GM23248 (cell line): ENCODE measurements at places on chromosomes 7 and 10.
A peak's percentile ranks its signal among the peaks of the same experiment; 100 is the strongest.

- no peak for DNase-seq
Measured at GRCh38 chr10:22615819-22616499, 98.4 kb downstream of the PIP4K2A start.

GRCh38 chr7:98653601-98654310 lies 36.7 kb downstream of the NPTX2 start:
- no peak for DNase-seq

DNA sequence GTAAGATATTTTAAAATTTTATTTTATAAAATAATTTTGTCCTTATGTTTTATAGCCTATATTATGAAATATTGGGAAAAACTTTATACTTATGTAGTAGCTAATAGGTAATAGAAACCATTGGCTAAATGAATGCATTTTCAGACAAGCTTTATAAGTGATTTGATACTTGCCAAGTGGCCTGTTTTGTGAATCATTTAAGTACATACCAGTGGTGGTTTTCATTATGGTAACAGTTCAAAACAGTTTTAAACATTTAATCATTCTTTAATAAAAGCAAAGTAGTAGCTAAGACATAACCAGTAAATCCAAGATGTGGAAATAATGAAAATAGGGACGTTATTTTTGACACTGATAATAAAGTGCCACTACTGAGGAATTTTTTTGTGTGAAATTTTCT lies 182.2 kb downstream of the PHF14 start:
- DNase-seq = peak; percentile 62

- DNase-seq = no peak
Measured at GRCh38 chr7:108920490-108920889, 350.8 kb downstream of the DNAJB9 start.

DNA sequence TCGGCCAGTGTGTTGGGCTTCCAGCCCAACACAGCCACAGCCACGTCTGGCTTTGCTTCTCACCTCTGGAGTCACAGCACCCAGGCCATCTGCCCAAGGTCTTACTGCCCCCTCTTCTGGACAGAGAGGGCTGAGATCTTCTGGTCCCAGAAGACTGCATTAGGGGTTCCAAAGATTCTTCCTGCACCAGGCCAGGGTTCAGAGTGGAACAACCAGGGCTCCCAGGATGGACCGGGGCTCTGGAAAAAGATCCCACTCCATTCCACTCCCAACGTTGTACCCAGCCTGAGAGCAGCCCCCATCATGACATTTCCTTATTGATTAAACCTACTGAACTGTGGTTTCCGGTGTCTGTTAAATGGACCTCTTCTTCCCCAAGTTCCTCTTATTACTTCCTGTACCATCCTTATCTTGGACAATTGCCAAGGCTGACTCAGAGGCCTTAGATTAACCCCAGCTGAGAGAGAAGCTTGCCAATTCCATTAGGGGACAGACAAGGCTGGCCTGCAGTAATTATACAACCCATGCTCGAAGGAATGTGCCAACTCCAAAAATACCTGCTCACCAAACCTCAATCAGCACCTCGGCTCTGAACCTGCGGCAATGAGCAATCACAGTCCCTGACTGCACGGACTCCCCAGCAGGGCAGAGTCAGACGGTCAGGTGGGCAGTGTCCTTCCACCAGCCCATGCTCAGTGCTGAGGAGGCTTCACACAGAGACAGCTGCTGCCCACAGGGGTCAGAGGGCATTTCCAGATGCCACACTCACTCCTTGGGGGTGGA lies 47.9 kb upstream of the NPFFR1 start:
- DNase-seq = peak; percentile 88

DNA sequence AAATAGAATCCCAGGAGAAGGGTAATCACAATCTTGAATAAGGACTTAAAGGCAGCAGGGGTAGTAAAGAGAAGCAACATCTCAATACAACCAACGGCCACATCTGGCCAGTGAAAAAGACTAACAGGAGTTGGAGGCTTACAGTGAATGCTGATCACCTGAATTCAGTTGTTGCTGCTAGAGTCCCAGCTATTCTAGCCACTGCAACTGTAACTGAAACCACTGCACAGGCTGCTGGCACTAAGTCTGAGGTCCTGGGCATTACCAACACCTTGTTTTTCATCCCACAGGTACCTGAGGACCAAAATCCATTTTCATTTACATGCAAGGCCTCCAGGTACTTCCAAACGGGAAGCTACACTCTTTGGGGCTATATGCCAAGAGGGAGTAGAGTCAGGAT lies 44.4 kb downstream of the TPK1 start:
- DNase-seq = no peak

DNA sequence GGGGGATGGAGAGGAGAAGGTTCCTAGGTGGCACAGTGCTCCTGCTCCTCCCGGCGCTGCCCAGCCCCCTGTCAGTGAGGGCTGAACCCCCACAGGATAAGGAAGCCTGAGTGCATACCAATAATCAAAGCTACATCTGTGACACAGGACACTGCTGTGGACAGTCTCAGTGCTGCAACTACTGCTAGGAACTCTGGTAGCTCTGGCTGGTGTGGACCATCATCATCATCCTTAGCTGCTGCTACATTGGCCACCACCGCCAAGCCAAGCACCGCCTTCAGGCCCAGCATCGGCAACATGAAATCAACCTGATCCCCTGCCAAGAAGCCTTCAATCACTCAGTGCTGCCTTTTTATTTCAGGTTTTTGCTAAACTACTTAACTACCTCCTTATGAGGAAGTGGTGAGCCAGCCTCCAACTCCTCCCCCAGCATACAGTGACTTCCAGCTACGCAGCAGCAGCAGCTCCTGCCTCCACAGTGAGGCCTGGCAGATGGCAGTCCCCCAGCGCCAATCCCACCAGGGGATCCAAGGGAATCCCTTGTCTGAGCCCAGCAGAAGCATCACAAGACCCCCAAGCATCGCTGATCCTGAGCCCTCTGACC lies 32.1 kb upstream of the SLC26A4 start:
- no peak for DNase-seq

GRCh38 chr10:77332256-77332655 lies 305.4 kb downstream of the KCNMA1 start:
- no peak for DNase-seq

- DNase-seq = no peak
Measured at GRCh38 chr10:11145495-11145855, 127.8 kb downstream of the CELF2 start.

- peak; percentile 47 for DNase-seq
Measured at GRCh38 chr7:108268200-108268820, 138.1 kb upstream of the LAMB4 start.

GRCh38 chr7:100965723-100966541 lies 3.4 kb upstream of the MUC12 start:
- DNase-seq = peak; percentile 86

- no peak for DNase-seq
Measured at GRCh38 chr10:88062385-88062784, 199.0 kb downstream of the PTEN start.

- peak; percentile 31 for DNase-seq
Measured at GRCh38 chr7:41925946-41926345, 223.1 kb upstream of the INHBA start.

DNA sequence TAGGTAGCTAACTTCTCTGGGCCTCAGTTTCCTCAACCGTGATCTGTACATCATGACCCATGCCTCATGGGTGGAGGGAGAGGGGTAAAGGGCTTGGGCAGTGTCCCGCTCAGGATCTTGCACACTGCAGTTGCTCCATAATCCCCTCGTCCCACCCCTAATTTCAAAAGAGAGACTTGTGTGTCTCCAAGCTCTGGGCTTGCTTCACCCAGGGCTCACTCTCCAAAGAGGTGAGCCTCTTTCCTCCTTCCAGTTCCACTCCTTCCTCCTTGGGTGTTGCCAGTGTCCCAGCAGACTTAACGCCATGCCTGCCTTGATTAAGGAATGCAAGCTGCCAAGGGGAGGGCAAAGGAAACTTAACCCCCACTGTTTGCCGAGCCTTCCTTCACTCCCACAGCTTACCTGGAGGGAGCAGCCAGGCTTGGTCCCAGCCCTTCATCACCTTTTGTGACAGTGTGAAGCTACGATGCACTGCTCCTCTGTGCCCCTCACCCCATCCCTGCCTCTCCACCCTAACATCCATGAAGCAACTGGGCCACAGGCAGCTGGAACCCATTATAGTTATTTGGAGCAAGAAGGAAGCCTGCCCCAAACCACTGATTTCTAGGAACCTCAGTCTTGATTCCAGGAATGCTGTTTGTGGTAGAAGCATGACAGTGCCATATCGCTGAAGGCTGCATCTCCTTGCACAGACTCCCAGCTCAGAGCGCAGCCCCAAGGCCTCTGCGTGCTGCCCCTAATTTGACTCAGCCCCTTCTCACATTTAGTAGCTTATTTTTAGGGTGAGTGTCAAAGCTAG lies 363.3 kb downstream of the TNS3 start:
- peak; percentile 70 for DNase-seq

- DNase-seq = no peak
Measured at GRCh38 chr10:60149003-60149402, 240.7 kb downstream of the ANK3 start.

DNA sequence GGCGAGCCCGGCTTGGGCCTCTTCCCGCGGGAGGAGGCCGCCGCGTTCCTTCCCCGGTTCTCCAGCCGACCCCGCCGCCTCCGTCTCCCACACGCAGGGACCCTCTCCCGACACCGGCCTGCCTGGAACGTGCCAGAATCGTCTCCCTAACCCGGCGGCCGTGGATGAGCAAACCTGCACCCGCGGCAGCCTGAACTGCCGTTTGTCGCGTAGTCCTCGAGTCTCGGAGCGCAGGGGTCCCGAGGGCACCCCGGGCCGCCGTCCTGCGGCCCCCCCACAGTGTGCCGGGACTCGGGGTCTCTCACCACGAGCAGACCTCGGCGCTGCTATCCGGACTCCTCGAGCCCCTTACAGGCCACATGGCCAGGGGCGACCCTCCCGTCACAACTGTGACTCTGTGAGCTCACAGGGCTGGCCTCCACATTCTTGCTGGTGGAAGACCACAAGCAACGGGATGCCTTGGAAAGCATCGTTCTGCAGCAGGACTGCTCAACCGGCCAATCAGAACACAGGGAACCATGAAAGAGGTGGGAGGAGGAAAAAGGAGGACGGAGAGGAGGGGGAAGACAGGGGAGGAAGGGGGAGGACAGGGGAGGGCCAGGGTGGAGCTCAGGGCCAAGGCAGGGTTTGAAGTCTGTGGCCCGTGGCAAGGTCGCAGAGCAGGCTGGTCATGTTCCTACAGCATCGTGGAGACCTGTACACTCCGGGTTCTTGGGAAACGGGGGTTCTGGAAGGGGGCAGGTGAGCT lies 276.9 kb downstream of the DNAJB6 start:
- no peak for DNase-seq

- no peak for DNase-seq
Measured at GRCh38 chr10:61941202-61941681, 39.7 kb downstream of the ARID5B start.

DNA sequence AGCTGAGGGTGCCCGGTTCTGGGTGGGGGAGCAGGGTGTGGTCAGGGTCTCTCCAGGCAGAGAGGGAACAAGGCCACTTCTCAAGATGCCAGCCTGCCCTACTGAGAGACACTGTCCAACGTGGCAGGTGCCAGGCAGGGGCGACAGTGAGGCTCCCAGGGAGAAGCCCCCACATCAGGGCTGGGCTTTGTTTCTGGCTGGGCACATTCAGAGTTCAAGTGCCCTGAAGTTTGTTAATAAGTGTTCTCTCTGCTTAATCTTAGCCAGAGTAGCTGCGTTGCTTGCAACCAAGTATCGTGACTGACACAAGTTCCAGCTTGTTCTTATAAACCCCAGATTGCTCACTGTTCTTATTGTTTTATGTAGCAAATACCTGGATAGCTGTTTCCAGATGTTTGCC lies 21.8 kb downstream of the FOXL3 start:
- no peak for DNase-seq

- DNase-seq = peak; percentile 68
Measured at GRCh38 chr7:90320801-90321494, at the start of gene FAM237B. FAM237B (minus strand) TSS chr7:90321304; CDS start chr7:90319748, 1,556 bp downstream.

GRCh38 chr7:130768854-130769253 lies 34.8 kb upstream of the KLF14 start:
- DNase-seq = no peak

GRCh38 chr7:77479536-77480088 lies 57.5 kb upstream of the PTPN12 start:
- peak; percentile 23 for DNase-seq

DNA sequence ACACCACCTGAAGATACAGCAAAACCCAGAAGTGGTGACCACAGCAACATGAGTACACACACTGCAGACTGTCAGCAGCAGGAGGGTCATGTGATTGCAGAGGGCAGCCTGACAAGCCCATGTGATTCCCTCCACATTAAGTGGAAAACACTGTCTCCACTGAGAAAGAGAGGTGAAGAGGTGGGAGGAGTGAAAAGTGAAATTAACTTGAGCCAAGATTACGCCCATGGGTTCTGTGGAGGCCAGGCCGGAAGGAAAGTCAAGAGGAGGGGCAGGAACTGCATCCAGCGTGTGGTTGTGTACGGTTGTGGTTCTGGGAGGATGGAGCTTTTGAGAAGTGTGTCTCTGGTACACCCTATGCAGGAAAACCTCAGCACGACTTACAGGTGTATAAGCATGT lies 138.5 kb downstream of the PLXNA4 start:
- DNase-seq = no peak

GRCh38 chr7:1560620-1561031 lies 4.6 kb upstream of the TMEM184A start:
- no peak for DNase-seq

DNA sequence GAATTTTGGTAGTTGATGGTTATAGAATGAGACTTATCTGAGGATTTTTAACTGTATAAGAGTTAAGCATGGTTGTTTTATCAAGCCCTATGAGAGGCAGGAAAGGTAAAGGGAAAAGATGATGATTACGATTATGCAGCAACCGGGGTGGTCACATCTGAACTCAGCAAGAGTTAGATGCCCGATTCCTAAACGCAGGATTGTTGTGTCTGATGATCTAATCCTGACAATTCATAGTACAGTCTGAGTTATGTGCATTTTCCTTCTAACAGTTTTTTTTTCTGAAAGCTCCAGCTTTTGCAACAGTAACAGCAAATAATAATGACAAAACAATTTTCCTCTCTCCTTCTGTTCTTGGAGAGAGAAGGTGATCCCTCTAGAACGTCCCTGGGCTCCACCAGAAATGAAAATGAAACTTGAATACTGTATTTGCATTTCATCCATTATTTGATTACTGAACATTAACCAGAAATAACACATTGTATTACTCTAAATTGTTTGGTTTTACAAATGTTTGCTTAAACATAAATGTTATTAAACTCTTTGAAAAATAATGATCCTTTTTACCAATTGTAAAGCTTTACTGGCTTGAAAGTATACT lies 176.5 kb upstream of the CCDC6 start:
- peak; percentile 10 for DNase-seq

- DNase-seq = no peak
Measured at GRCh38 chr10:49010295-49010694, 70.7 kb upstream of the LRRC18 start.

GRCh38 chr7:12474035-12474434 lies 70.4 kb upstream of the VWDE start:
- no peak for DNase-seq

- DNase-seq = no peak
Measured at GRCh38 chr10:115239761-115240160, 146.6 kb downstream of the ATRNL1 start.

GRCh38 chr10:81874875-81875466 lies at the start of gene NRG3:
NRG3 (plus strand) TSS chr10:81875194.
- peak; percentile 4 for DNase-seq
